ENCODE measurements at places on chromosomes 6 and 20.

DNA sequence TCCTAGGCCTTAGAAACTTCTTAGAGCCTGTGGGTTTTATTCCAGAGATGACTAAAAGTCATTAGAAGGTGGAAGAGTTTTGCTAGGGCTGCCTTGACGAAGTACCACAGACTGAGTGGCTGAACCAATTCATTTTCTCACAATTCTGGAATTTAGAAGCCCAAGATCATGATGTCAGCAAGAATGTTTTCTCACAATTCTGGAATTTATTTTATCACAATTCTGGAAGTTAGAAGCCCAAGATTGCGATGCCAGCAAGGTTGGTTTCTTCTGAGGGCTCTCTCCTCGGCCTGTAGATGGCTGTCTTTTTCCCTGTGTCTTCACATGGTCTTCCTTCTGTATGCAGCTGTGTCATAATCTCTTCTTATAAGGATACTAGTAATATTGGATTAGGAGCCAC lies 672.9 kb upstream of the MARCKS start:
- DNase-seq: no peak

DNA sequence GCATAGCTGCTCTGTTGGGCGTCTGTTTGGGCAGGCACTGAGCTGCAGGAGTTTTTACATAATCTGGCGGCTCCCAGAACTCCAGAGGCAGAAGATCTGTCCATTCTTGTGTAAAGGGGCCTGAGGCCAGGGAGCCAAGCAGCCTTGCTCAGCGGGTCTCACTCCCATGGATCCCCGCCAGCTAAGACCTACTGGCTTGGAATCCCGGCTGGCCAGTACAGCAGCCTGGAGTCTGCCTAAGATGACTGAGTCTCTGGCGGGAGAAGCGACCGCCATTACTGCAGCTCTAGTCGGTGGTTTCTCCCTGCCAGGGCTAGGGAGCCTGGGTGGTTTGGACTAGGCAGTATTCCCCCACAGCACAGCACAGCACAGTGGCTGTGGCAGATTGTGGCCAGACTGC lies 268.4 kb upstream of the SYNCRIP start:
- DNase-seq: no peak

DNA sequence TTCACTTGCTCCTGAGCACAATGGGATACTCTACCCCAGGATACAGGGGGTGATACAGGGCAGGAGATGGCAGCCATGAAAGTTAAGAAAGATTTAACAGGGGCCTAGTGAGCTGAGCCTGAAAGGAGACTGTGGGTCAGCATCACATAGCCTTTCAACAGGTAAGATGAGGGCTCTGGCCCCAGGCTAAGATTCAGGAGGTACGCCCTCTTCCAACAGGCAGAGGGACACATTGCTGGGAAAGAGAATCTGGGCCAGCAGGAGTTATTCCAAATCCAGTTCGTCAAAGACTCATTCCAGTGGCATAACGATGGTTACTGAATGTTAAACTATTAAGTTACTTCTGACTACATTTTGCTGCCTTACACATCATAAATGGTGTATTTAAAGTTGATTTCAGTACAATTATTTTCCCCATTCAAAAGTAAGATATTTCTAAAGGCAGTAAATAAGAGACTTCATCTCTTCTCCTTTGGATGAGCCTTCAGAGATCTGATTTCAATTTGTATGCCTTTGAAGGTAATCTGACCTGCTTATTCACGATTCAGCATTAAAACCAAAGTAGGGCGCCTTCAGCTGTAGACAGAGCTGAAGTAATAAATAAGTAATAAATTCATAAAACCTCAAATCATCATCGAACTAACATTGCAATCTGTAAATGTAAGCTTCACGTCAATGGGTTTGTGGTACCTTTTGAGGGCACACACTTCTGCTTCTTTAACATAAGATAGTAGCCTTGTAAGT lies 62.4 kb downstream of the HS3ST5 start:
- DNase-seq: no peak

GRCh38 chr6:130113201-130113710 lies 94.9 kb downstream of the L3MBTL3 start:
- DNase-seq: no peak

DNA sequence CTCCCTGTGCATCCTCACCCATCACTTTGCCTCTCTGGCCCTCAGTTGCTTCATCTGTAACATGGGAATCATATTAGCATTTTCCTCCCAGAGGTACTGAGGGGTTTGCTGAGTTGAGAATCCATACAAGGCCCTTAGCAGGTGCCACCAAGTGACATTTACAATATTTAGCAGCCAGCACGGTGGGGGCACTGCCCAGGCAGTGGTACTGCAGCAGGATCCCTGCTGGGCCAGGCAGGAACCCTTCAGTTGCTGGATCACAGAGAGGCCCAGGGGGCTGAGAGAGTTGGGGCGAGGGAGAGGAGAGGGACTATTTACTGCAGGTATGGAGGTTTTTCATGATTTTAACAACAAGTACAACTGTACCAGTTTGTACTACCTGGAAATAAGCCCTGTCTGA lies 65.9 kb downstream of the CDH22 start:
- DNase-seq: no peak

All from stimulated activated CD4-positive, alpha-beta T cell treated with anti-CD3 and anti-CD28 coated beads, Interleukin-4, amount 100 ng/mL, for 4 hours (primary cell).